ENCODE measurements at places on chromosomes 3 and 15. TPM values are rescaled to one million over a fixed set of nuclear protein-coding genes. Genes with fewer than 3 reads are reported as not detected.

DNA sequence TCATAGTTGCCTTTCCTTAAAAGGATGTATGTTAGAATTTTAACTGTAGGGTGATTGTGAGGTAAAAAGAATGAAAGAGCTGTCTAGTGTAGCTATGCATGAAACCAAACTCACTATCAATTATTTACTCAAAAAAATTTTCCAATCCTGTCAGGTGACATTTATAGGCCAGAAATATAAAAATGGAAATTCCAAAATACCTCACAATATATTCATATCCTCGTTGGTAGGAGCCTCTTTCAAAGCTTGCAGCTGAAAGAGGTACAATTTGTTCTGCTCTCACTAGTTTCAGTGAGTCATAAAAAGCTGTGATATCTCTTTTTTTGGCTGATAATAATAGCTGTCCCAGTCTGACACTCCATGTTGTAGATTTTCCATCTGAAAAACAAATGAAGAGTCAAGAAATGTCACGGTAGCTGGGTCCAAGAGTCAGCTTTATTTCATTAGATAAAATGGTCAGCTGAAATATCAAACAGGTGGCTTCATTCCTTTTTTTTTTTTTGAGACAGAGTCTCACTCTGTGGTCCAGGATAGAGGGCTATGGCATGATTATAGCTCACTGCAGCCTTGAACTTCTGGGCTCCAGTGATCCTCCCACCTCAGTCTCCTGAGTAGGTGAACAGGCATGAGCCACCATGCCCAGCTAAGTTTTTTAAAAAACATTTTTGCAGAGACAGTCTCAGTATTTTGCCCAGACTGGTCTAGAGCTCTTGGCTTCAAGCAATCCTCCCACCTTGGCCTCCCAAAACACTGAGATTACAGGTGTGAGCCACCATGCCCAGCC, 50.8 kb upstream of the XRN1 start:
- H3K27ac ChIP-seq: no peak overlapping the region
- no peak overlapping the region for H3K4me3 ChIP-seq
- no peaks in the 10 kb centered on the region for H3K4me1 ChIP-seq
- DNase-seq: no peak

GRCh38 chr3:46857485-46858341, 5.5 kb downstream of the MYL3 start:
- H3K4me3 ChIP-seq: no peak overlapping the region
- DNase-seq: no peak
- no peaks in the 10 kb centered on the region for H3K36me3 ChIP-seq
- no peak overlapping the region for H3K27ac ChIP-seq
- no peaks in the 10 kb centered on the region for H3K4me1 ChIP-seq

GRCh38 chr3:166575161-166575560, 737.9 kb upstream of the BCHE start:
- H3K4me1 ChIP-seq: no peaks in the 10 kb centered on the region
- H3K27me3 ChIP-seq: no peaks in the 10 kb centered on the region
- no peaks in the 10 kb centered on the region for H3K36me3 ChIP-seq
- H3K4me3 ChIP-seq: no peak overlapping the region
- no peak for DNase-seq
- no peak overlapping the region for H3K27ac ChIP-seq

DNA sequence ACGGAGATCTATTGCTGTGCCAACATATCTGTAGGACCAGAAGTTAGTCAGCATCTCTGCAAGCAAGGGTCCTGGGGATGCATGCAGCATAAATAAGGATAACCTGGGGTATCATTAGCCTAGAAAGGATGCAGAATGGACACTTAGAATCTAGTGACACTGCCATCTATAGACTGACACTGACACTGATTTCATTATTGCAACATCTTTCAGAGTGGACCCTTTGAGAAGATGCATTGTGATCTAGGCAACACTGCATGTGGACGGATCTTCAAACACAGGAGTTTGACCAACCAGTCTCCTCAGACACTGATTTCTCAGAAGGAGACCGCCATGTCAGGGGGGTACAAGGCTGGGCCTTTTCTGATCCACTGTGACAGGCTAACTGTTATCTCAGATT, 52.4 kb downstream of the SCN10A start:
- no peak for DNase-seq
- peaks cover 8% of the 10 kb centered on the region for H3K27me3 ChIP-seq
- H3K4me1 ChIP-seq: no peaks in the 10 kb centered on the region
- no peak overlapping the region for H3K27ac ChIP-seq
- H3K36me3 ChIP-seq: no peaks in the 10 kb centered on the region
- no peak overlapping the region for H3K4me3 ChIP-seq

- no peaks in the 10 kb centered on the region for H3K27me3 ChIP-seq
- H3K27ac ChIP-seq: peak overlapping the region; percentile 70
- H3K36me3 ChIP-seq: peaks cover 26% of the 10 kb centered on the region
- peaks cover 15% of the 10 kb centered on the region for H3K4me1 ChIP-seq
- no peak for DNase-seq
These were observed 18.2 kb downstream of the EIF3J start for GRCh38 chr15:44554934-44555723.

GRCh38 chr3:58386626-58387365, 46.8 kb downstream of the PDHB start:
- H3K36me3 ChIP-seq: peaks cover 16% of the 10 kb centered on the region
- H3K4me3 ChIP-seq: no peak overlapping the region
- no peaks in the 10 kb centered on the region for H3K27me3 ChIP-seq
- peak overlapping the region; percentile 37 for H3K27ac ChIP-seq
- H3K4me1 ChIP-seq: peaks cover 21% of the 10 kb centered on the region
- DNase-seq: no peak

GRCh38 chr3:25532431-25533162, 104.5 kb downstream of the RARB start:
- no peak overlapping the region for H3K27ac ChIP-seq
- H3K36me3 ChIP-seq: no peaks in the 10 kb centered on the region
- DNase-seq: no peak
- H3K4me1 ChIP-seq: no peaks in the 10 kb centered on the region
- H3K4me3 ChIP-seq: no peak overlapping the region
- H3K27me3 ChIP-seq: peaks cover 6% of the 10 kb centered on the region

GRCh38 chr3:193585530-193585929, 7.5 kb upstream of the OPA1 start:
- H3K4me1 ChIP-seq: peaks cover 1% of the 10 kb centered on the region
- no peaks in the 10 kb centered on the region for H3K27me3 ChIP-seq
- DNase-seq: no peak
- H3K27ac ChIP-seq: no peak overlapping the region
- no peak overlapping the region for H3K4me3 ChIP-seq

DNA sequence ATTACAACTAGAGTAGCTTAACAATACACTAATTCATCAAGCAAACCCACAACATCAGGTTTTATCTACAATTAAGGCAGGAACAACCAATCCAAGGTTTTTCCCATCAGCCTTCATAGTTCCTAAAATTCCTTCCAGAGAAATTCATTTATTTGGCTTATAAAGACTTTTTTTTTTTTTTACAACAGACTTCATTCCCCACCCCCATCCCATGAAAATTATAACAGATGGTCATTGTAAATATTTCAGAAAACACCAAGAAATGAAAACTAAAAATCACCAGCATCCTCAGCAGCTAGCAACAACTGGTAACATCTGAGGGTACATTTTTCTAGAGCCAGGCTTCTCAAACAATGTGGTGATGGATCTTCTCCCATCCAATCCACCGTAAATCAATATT, 11.0 kb downstream of the SH3BP5 start:
- H3K36me3 ChIP-seq: peaks cover 5% of the 10 kb centered on the region
- no peak overlapping the region for H3K4me3 ChIP-seq
- H3K27ac ChIP-seq: no peak overlapping the region

DNA sequence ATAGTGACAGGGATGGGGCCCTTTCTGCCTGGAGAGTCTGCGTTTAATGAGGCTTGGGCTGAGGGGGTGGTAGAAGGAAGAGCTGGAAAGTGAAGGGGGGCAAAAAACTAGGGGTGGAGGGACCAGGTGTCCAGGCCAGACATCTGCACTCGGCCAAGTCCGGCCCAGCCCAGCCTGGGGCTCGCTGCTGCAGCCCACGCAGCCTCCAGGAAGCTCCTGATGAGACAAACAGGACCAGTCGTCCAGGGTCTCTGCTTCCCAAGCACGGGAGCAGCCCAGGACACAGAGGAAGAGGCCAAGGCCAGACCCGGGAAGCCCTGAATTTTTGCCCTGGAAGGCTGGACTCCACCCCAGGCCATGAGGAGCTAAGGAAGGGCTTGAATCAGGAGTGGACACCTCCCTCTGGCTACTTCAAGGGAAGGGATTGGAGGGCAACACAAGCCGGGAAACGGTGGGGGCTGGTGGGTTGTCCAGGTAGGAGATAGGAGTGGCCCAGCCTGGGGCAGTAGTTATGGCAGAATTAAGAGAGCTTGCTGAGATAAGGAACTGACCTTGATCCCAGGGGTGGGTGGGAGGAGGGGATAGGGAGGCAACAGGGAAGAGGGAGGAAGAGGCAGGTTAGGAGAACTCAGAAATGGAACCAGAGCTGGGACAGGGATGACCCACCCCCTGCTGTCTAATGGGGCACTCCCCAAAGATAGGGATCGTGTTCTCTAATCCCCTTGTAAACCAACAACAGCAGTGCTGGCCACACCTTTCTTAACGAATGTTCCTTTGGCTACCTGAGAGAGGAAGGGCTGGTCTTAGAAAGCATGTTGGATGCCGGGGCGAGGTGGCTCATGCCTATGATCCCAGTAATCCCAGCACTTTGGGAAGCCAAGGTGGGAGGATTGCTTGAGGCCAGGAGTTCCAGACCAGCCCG, 89.5 kb downstream of the ANP32A start:
- DNase-seq: no peak
- peaks cover 3% of the 10 kb centered on the region for H3K4me1 ChIP-seq
- H3K36me3 ChIP-seq: no peaks in the 10 kb centered on the region
- H3K27ac ChIP-seq: no peak overlapping the region

DNA sequence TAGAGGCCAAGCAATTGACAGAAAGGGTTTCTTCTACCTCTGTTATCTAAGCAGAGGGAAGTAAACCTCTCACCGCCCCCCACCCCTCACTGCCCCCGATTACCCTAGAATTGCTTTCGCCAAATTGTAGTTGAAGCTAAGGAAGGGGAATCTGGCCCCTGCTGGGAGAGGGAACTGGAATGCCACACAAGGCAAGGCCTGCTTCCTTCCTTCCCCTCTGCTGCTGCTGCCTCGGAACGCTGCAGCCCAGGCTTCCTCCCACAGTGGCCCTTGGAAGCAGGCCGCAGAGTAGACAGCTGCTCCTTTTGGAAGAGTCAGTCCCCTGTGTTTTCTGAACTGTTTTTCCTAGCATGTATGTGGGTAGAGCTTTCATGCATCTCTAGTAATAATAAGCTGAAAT, 21.6 kb downstream of the RLBP1 start:
- H3K27me3 ChIP-seq: no peaks in the 10 kb centered on the region
- H3K36me3 ChIP-seq: peaks cover 22% of the 10 kb centered on the region
- no peak overlapping the region for H3K27ac ChIP-seq
- DNase-seq: no peak
- peaks cover 20% of the 10 kb centered on the region for H3K4me1 ChIP-seq

- H3K27ac ChIP-seq: no peak overlapping the region
- H3K4me1 ChIP-seq: no peaks in the 10 kb centered on the region
- peaks cover 3% of the 10 kb centered on the region for H3K36me3 ChIP-seq
- DNase-seq: no peak
- H3K4me3 ChIP-seq: no peak overlapping the region
These were observed 64.2 kb downstream of the CYFIP1 start for GRCh38 chr15:22915866-22916515.

GRCh38 chr3:194960446-194961032, 274.9 kb downstream of the FAM43A start:
- no peak overlapping the region for H3K27ac ChIP-seq
- H3K27me3 ChIP-seq: no peaks in the 10 kb centered on the region
- H3K4me3 ChIP-seq: no peak overlapping the region
- DNase-seq: no peak
- no peaks in the 10 kb centered on the region for H3K4me1 ChIP-seq

DNA sequence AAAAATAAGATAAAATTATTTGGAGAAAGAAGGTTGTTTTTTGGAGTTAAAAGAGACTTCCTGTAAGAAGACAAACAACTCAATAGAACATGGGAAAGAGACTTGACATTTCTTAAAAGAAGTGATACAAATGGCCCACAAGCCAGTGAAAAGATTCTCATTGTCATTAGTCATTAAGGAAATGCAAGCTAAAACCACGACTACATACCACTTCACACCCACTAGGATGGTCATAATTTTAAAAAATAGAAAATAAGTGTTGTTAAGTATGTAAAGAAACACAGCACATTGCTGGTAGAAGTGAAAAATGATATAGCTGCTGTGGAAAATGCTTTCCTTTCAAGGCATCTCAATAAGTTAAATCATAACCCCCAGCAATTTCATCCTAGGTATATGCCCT, 44.4 kb upstream of the GK5 start:
- no peaks in the 10 kb centered on the region for H3K27me3 ChIP-seq
- H3K36me3 ChIP-seq: peaks cover 5% of the 10 kb centered on the region
- peaks cover 16% of the 10 kb centered on the region for H3K4me1 ChIP-seq
- H3K27ac ChIP-seq: no peak overlapping the region
- no peak overlapping the region for H3K4me3 ChIP-seq

- no peak for DNase-seq
- H3K4me1 ChIP-seq: no peaks in the 10 kb centered on the region
- no peaks in the 10 kb centered on the region for H3K27me3 ChIP-seq
- H3K4me3 ChIP-seq: no peak overlapping the region
These were observed 575.4 kb upstream of the GOLIM4 start for GRCh38 chr3:168671091-168671490.

- peaks cover 5% of the 10 kb centered on the region for H3K27me3 ChIP-seq
- H3K27ac ChIP-seq: no peak overlapping the region
- H3K4me1 ChIP-seq: no peaks in the 10 kb centered on the region
- DNase-seq: no peak
- no peaks in the 10 kb centered on the region for H3K36me3 ChIP-seq
These were observed 50.9 kb upstream of the ALCAM start for GRCh38 chr3:105315815-105316214.

The FAM81A gene
- total RNA-seq: 2.0 TPM

The PTPRG gene
- not detected for total RNA-seq

The MESP2 gene
- not detected for total RNA-seq

The C2CD4A gene
- total RNA-seq: not detected

The CEP19 gene
- 5.7 TPM for total RNA-seq

The IL12A gene
- total RNA-seq: 0.65 TPM

The CCRL2 gene
- 14.4 TPM for total RNA-seq

The MRPS25 gene
- 59.3 TPM for total RNA-seq

The FANCD2OS gene
- total RNA-seq: not detected

The GOLGA6L1 gene
- not detected for total RNA-seq

The FXR1 gene
- total RNA-seq: 140 TPM

Data from activated naive CD8-positive, alpha-beta T cell treated with anti-CD3 and anti-CD28 coated beads, Interleukin-2, amount 10 ng/mL, durations not matched to agents 7 days and 5 days (primary cell).